Stimulated activated CD8-positive, alpha-beta memory T cell treated with anti-CD3 and anti-CD28 coated beads, Interleukin-4, amount 100 ng/mL, for 1 hour (primary cell): ENCODE measurements at places on chromosomes 1 and 21.

GRCh38 chr21:42395905-42396651 is at the start of gene TMPRSS3:
Gene TMPRSS3 (minus strand): TSS chr21:42396052. CDS start chr21:42395417, 635 bp downstream.
- DNase-seq, result no peak

DNA sequence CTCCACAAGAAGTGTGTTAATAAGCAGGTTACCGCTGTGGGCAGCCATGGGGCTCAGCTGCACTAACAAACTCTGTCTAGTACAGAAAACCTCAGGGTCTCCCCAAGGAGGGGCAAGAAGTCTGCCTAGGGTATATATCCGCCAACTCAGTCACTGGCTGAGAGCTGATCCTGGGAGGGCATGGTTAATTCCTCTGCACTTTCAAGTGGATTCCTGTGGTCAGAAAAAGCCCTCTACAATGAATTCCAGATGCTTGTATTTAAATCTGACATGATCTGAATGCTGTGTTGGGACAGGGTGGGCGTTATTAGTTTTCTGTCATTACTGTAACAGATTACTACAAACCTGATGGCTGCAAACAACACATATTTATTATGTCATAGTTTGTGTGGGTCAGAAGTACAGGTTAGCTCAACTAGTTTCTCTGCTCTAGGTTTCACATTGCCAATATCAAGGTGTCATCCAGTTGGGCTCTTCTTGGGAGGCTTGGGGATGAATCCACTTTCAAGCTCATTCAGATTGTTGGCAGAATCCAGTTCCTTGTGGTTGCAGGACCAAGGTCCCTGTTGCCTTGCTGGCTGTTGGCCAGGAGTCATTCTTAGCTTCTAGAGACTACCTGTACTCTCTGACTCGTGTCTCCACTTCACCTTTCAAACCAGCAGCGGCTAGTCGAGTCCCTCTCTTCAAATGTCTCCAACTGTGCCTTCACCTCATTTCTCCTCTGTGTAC is 8.0 kb upstream of the SELE start:
- no peak for DNase-seq

- no peak for DNase-seq
Measured at GRCh38 chr1:59173721-59174120, 123.2 kb upstream of the FGGY start.

DNA sequence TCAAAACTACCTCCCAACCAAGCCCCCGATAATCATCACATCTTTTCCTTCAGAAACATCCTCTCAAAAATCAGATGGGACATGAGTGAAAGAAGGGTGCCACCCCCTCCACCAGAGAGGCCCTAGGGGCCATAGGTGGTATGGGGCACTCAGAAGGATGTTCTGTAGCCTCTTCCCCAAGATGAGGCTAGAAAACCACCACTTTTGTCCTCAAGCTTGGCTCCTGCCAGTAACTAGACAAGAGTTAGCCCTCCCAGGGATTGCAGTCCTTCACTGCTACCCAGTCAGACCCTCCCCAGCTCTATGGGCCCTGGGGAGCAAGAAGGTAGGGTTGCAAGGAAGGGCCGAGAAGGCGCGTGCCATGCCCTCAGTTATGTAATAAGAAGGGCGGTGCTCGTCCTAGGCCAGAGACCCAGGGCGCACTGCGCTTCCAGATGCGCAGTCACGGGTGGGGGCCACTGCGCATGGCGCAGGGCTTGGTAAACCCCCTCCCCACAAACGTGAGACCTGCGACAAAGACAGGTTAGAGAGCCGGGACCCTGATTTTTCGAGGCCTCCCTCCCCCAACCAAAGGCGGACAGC is 69.7 kb downstream of the CD46 start:
- no peak for DNase-seq

DNA sequence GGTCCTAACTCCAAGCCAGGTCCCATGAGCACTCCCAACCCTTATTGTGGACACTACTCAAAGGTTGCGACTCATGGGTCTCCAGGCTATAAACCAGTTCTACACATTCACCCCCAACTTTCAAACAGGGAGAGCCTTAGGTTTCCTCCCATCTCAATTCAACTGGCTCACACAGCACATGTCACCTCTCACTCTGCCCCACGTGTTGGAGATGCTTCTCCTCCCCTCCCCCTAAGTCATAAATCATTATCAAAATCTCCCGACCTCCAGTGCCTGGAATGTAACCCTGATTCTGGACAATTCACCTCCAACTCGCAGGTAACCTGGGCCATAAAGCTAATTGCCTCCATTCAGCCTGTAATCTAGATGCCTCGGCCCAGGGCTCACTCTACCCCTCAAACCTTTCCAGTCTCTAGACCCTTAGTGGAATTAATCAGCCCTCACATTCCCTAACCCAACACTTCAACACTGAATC is 595 bp downstream of the AK2 start:
- no peak for DNase-seq

- no peak for DNase-seq
Measured at GRCh38 chr1:197944485-197944884, 27.3 kb downstream of the LHX9 start.

- no peak for DNase-seq
Measured at GRCh38 chr1:26268290-26269197, 11.3 kb upstream of the SH3BGRL3 start.

GRCh38 chr1:220696226-220696862 is 6.2 kb downstream of the C1orf115 start:
- no peak for DNase-seq

DNA sequence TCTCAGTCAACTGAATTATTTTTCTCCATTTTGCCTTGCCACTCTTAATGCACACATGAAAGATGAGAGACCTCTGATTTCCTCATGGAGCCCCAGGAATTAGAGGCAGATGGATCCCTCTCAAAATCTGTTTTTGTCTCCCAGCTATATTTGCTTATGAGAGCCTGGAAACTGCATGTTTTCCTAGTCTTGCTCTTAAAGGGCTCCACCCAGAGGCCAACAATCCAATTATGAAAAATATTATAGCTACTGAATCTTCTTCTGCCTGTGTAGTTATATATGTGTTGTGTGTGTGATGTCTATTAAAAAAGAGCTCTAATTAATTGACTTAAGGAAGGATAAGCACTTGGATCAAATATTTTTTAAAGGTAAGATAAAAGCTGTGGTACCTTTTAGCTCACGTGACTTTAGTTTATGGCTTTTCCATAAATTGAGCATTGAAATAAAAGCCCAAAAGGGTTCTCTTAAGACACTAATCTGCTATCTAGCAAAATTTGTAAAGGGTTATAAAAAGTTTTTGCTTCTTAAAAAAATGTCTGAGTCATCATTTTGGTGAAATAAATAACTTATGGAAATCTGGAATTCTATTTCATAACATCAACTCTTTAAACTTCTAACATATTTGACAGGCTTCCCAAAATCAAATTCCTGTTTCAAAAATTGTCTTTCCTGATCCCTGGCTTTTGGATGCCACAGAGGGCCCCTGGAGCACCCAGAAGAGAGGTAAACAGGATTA is 31.2 kb upstream of the TSPEAR start:
- DNase-seq, result no peak

GRCh38 chr1:221328371-221328770 is 413.5 kb downstream of the DUSP10 start:
- no peak for DNase-seq

- no peak for DNase-seq
Measured at GRCh38 chr1:244089561-244089960, 38.5 kb downstream of the ZBTB18 start.

- no peak for DNase-seq
Measured at GRCh38 chr1:162145280-162145965, 75.9 kb downstream of the NOS1AP start.

DNA sequence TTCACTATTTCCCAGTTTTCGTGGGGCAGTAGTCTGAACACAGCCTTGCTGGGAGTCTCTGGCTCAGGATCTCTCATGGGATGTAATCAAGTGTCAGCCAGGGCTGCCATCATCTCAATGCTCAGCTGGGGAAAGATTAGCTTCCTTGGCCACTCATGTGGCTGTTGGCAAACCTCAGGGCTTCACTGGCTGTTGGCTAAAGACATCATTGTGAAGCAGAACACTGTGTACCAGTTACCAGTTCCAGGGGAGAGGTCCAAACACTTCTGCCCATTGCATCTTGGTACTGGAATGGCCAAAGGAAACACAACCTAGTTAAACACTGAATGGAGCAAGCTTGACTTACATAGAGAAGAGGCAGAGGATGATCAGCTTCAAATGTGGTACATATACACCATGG is 33.7 kb downstream of the AADACL4 start:
- DNase-seq, result no peak

- peak; percentile 26 for DNase-seq
Measured at GRCh38 chr1:203649999-203650836, 23.6 kb downstream of the ATP2B4 start.

GRCh38 chr1:109808703-109809102 is 45.0 kb upstream of the EPS8L3 start:
- DNase-seq, result no peak

DNA sequence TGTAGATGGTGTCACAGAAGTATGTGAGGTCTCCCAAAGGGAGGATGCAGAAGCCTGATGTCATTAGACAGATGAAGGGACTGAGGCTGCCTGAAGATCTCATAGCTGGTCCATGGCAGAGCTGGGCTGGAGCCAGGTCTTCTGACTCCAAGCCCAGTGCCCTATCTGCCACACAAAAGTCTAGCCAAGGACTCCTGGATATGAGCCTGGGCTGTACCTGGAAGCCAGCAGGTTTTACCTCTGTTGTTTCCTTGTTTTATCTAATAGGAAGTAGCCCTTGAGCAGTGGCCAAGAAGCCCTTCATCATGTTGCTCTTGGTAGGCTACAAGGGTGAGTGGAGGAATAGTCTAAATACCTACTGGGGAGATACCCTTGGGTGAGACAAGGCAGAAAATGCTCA is 74.4 kb upstream of the SLC44A3 start:
- no peak for DNase-seq

DNA sequence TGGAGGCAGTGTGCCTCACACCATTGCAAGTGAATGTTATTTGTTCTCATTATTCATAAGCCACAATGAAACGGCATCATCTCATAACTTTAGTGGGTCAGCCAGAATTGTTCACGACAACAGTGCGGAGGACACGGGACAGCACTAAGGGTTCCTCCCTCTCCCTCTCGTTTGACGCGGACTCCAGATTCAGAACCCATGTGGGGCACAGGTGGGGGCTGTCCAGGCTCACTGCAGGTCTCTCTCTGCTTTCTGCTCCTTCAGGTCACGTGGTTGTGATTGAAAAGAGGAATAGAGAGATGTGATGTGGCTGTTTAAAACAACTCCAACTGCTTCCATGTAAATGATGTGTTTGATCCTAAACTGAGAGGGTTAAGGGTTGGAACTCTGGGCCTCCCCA is 13.5 kb downstream of the RUNX1 start:
- DNase-seq, result no peak
